ENCODE measurements at places on chromosomes 16 and 17.

GRCh38 chr17:57132663-57133062, 47.6 kb downstream of the AKAP1 start:
- no peak for DNase-seq

- no peak for DNase-seq
Observed at GRCh38 chr16:80208743-80209142, 332.1 kb upstream of the DYNLRB2 start.

GRCh38 chr16:259814-260253, 15.9 kb downstream of the RGS11 start:
- DNase-seq = no peak

- DNase-seq = no peak
Observed at GRCh38 chr16:8850279-8850885, 18.4 kb downstream of the CARHSP1 start.

DNA sequence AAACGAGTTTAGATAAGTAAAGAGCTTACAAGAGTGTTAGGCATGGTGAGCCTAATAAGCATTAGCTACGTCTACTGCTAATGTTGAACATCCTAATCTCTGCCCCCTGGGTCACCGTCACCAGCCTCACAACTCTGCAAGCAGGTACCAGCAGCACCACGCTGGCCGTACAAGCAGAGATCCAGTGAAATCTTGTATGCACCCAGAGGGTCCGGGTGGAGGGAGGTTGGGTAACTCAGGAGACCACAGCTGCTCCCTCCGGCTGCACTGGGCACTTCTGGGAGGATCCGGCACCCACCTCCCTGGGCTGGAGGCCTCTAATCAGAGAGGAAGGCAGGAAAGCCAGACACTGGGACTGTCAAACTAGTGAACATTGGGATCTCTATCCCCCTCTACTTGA, 8.4 kb upstream of the OR1F1 start:
- DNase-seq = no peak

DNA sequence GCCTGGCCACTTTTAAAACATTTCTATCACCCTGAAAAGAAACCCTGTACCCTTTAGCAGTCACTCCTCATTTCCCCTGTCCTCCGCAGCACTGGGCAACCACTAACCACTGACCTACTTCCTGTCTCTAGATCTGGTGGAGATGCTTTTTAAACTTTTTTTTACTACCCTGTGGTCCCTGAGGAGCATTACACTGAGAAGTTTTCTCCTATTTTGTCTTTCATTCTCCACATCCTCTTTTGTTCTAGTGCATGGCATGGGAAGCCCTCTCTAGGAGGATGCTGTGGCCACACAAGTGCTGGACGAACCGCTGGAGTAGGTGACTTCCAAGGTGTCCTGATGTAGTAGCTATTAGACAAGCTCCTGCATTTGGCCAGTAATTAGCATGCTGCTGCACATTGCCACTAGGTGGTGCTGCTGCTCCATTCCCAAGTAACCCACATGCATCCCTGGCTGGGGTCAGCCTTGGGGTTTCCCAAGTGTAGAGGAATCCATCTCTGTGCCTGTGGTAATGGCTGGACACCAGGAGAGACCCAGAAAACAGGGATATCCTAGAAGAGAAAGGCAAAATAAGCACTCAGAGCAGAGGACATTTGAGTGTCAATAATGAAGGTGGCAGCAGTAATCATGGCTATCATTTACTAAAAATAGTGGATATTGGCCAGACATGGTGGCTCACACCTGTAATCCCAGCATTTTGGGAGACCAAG, 143.8 kb upstream of the CRHR1 start:
- DNase-seq = peak; percentile 64

GRCh38 chr17:75228305-75228704, 22.8 kb downstream of the NUP85 start:
- no peak for DNase-seq

DNA sequence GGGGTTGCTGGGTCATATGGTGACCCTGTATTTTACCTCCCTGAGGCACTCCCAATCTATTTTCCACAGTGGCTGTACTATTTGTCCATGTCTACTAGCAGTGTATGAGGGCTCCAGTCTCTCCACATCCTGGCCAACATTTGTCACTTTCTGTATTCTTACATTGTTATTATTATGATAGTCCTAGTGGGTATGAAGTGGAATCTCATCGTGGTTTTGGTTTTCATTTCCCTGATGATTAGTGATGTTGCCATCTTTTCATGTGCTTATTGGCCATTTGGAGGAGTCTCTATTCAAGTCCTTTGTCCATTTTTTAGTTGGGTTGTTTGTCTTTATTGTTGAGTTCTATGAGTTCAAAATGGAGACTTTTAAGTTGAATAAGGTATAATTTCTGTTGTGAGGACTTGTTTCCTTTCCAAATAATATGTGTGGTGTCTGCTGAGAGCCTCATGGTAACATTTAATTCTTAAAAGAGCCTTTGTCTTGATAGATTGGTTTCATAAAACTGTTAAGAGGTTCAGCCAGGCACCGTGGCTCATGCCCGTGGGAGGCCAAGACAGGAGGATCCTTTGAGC, 108.2 kb downstream of the RPTOR start:
- DNase-seq = no peak

Measured in CD4-positive, alpha-beta T cell treated with Interleukin-4 for 4 hours (primary cell).